Stimulated activated CD4-positive, alpha-beta T cell treated with anti-CD3 and anti-CD28 coated beads, Interleukin-1b, Interleukin-23, amount 100 ng/mL, for 48 hours (primary cell): ENCODE measurements at places on chromosomes 12 and 14.

- DNase-seq: no peak
Measured at GRCh38 chr12:1703771-1704722, 13.2 kb downstream of the ADIPOR2 start.

DNA sequence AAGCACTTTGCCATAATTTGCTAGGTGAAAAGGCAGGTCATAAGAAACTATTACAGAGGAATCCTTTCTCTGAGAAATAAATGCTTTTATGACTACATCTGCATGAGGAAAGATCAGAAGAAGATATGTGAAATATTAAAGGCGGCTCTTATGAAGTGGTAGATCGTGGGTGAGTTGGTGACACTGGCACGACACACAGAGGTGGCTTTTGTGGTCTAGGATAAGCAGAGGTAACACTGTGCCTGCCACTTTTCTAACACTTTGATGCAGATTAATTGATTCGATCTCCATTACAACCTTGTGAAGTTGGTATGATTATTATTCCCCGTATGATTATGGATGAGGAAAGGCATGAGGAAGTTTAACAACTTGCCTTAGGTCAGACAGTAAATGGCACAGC is 60.0 kb upstream of the ELK3 start:
- DNase-seq: no peak

DNA sequence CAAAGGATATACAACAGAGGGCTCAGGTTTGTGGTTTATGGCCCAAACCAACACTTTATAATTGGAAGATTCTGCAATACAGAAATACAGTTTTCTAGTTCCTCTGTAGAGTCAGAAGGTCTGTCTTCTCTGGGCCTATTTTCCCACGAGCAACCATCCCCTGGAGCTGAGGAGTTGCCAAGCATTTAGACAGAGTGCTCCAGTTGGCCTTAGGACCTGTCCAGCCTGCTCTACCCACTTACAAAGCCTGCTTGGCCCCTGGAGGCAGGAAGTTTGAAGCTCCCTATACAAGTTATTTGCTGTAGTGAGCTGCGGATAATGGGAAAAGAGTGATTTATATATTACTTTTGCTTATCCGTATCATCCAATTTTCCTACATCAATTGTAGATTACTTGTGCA is 60.8 kb upstream of the HSPB8 start:
- DNase-seq: no peak

GRCh38 chr12:65205886-65206285 is 36.5 kb downstream of the LEMD3 start:
- no peak for DNase-seq

- no peak for DNase-seq
Measured at GRCh38 chr14:67837011-67837624, 17.5 kb downstream of the RAD51B start.

DNA sequence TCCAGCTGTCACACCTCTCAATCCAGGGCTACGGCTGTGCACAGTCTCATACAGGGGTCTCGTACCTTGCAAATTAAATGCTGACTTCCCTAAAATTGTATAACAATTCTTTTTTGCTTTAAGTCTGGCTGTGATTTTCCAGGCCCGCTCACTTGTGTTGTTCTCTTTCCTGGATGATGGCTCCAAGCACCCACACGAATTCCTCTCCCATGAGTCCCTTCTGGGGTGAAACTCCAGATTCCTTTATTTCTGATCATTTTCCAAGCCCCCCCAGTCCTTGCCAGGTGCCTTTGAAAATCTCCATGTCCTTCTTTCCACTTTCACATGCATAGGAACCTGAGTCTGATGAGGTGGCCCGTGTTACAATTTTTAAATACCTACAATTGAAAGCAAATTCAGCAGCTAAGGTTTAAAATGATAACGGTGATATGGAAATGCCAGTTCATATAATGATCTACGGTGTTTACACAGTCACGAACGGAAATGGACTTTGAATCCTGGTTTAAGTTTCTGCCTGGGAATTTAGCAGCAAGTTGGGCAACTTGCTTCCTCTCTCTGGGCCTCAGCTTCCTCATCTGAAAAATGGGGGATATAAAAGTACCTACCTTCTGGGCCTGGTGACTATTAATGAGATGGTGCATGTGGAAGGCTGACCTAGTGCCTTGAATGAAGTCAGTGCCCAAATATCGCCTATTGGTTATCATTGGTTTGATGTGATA is 85.5 kb downstream of the STAB2 start:
- no peak for DNase-seq

DNA sequence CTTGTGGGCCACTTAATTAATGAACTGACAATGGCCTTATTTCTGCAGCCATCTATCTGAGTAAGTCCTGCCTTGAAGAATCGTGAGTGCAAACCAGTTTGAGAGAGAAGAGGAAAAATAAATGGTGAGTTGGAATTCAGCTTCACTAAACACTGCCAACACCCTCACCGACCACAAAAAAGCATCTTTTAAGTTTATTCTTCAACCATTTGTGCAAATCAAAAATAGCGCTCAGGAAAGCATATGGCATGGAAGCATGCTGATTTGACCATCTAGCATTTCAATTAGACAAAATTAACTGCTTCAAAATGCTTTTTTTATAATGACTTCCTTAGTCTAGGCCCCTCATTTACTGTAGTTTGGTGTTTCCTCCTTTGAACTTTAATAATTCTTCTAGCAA is 294.0 kb downstream of the PPFIA2 start:
- DNase-seq: no peak

DNA sequence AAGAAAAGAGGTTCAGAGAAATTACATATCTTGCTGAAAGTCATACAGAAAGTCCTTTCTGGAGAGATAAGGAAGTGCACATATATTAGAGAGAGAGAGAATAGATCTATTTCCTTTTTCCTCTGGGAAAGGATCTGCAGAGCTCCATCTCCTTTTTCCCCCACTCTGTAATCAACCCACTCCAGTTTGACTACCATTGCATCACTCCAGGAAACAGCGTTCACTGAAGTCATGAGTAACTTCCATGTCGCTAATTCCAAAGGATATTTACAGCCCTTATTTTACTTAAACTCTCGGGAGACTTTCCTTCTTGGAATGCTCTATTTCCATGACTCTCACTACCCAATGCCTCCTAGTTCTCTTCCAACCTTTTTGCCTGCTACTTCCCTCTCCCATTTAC is 72.5 kb upstream of the PARP11 start:
- DNase-seq: no peak

- DNase-seq: peak; percentile 13
Measured at GRCh38 chr14:67943947-67944346, 124.4 kb downstream of the RAD51B start.

GRCh38 chr12:65795453-65795852 is 28.8 kb upstream of the HMGA2 start:
- DNase-seq: no peak

- DNase-seq: no peak
Measured at GRCh38 chr12:131136539-131136872, 182.8 kb downstream of the ADGRD1 start.

DNA sequence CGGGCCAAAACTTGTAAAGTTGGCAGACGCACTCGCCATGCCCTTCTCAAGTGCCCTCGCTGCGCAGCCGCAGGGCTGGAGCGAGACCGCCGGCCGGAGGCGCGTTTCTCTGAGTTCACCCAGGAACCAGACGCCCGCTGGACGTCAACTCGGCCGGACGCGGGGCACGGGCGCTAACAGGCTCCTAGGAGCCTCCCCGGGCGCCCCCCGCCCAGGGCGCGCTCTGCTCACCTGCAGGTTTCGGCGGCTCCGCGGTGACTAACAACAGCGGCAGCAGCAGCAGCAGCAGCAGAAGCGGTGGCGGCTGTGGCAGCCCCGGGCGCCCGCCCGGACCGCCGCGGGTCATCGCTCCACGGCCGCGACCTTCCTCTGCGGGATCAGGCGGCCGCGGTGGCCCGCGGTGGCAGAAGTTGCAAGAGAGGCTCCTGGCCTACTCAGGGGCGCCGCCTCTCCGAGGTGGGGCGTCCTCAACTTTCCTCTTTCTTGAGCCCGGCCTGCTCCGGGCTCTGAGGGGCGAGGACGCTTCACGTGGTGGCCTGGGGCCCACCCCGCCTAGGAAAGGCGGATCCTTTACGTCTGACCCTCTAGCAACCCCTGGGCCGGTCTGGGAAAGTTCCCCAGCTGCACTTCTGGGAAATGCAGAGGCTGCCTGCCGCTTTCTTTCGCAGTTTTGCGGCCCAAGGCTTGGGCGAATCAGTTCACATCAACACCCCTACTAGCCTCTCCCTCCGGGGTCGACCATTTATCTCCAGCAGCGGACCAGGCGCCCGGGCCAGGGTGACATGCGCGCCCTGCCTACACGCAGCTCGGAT is at the start of gene PLBD1:
PLBD1 (minus strand) TSS at position 533 of the 812 bp plus-strand sequence; CDS start at position 346, 187 bp downstream.
- peak; percentile 17 for DNase-seq

- DNase-seq: no peak
Measured at GRCh38 chr12:105978686-105979085, 160.1 kb downstream of the NUAK1 start.

GRCh38 chr14:54776361-54777001 is 126.1 kb downstream of the GCH1 start:
- peak; percentile 86 for DNase-seq

- no peak for DNase-seq
Measured at GRCh38 chr14:69580009-69580577, 5.4 kb upstream of the CCDC177 start.

DNA sequence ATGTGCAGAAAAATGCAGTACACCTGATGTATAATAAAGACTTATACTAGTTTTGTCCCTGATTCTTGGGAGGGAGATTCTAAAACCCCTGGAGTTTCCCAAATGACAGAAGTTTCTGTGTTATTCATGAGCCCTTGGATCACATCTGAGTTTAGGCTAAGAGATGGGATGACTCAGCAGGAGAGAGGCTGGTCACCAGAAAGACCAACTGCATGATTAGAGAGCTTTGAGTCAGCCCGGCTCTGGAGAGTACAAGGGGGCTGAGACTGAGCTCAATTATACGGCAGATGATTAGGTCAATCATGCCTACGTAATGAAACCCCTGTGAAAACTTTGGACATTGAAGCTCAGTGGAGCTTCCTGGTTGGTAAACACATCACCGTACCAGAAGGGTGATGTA is 174.2 kb downstream of the SSPN start:
- no peak for DNase-seq

- no peak for DNase-seq
Measured at GRCh38 chr12:130981074-130981742, 27.5 kb downstream of the ADGRD1 start.

- peak; percentile 52 for DNase-seq
Measured at GRCh38 chr14:98931911-98932310, 340.1 kb downstream of the BCL11B start.

DNA sequence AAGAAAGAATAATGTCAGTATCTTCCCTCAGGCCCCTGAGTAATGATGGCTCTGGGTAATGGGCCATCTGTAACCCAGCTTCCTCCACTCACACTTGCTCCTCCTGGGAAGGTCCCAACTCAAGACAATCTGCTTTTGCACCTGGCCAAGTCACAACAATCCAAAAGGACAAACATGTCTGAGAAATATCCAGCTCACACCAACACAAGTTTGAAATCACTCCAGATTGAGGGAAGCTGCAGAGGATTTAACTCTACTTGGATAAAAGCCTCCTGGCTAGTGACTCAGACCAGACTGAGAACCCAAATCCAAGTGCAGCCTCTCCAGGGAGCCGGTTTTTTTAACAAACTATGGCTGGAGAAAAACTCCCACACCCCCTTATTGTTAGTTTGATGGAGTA is 34.2 kb downstream of the RTRAF start:
- no peak for DNase-seq

- DNase-seq: no peak
Measured at GRCh38 chr12:128820723-128821432, 2.9 kb downstream of the SLC15A4 start.

DNA sequence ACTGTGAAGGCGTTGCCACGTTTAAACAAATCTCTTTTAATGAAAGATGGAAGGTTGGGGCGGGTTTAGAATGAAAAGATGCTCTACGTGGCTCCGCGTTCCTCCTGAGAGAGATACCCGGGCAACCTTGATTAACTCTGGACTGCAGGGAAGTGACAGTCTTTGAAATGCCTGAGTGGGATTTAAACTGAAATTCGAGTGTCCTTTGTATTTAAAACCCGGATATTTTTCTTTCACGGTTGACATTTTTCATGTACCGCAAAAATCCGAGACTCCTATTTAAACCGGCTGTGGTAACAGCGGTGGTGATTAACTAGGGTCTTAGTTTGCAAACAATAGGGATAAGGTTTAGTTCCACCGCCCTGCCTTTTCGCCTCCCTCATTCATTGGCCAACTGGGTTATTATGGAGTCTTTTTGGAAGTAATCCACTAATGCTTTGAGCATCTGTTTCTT is 707 bp downstream of the G2E3 start:
- DNase-seq: no peak

- no peak for DNase-seq
Measured at GRCh38 chr12:97938031-97938430, 475.4 kb downstream of the RMST start.

DNA sequence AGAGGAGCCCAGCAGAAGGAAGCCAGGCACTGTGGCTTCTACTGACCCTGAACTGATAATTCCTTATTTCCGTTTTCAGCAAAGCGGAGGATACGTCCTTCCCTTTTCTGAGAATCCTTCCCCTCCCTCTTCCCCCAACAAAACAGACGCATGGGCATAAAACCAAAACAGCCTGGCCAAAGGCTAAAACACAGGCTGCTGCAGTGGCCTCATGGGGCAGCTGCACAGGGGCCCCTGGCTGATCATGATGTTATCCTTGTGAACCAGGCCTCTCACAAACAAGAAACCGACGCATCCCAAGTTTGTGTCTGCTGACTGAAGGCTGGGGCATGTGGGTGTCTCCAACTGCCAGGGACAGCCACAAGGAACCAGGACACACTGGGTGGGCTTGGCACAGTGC is 23.4 kb upstream of the STON2 start:
- no peak for DNase-seq

DNA sequence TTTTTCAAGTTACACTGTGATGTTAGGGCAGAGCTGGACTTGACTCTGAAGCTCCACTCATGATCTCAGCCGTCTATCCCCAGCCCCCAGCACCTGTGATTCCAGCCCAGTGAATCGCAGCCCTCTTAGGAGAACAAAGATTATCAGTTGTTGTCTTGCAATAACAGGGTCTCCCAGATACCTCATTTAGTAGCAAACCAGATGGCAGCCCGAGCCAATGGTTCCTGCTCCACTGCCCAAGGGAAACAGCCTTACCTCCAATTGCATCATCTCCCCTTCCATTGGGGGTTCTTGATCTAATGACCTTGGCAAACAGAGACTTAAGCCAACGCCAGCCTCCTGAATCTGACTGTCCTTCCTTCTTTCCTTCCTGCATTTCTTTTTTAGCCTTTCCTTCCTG is 371.2 kb downstream of the BCL11B start:
- DNase-seq: no peak
